ENCODE measurements at places on chromosomes 2 and 18.

DNA sequence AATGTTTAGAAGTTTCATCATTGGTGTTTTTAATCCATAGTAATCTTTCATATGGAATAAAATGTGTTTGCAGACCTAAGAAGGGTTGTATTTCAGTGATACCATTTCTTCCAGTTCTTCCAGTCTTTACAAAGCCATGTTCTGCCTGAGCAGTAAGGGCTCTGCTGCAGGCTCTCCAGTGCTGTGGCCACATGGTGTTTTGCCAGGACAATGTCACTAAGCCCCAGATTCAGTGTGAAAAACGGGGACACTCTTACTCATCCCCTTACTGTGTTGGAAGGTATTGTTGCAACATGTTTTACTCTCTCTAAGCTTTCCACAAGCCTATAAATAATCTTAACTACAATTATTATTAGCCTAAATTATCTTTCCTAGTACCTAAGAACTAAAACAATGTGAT is 481.4 kb upstream of the CDH7 start:
- no peaks in the 10 kb centered on the region for H3K4me1 ChIP-seq
- H3K27me3 ChIP-seq = no peaks in the 10 kb centered on the region
- H3K4me3 ChIP-seq = no peak overlapping the region

DNA sequence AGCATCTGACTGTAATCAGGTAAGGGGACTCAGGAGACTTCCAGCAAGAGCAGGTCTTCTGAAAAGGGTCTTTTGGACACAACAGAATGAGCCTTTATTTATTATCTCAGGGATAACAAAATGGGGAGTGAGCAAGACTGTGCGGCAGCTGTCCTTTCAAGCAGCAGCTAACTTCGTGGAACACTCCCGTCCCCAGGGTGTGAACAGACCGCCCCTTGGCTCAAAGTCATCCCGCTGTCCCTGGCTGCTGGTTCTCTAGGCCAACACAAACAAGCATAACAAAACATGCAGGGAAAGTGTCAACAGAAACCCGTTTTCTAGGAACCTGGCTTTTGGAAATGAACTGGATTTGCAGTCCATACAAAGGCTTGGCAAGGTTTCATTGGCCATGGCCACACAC is 787.9 kb upstream of the FANCL start:
- no peaks in the 10 kb centered on the region for H3K36me3 ChIP-seq
- no peak overlapping the region for H3K4me3 ChIP-seq
- no peak for DNase-seq
- H3K27me3 ChIP-seq = no peaks in the 10 kb centered on the region

DNA sequence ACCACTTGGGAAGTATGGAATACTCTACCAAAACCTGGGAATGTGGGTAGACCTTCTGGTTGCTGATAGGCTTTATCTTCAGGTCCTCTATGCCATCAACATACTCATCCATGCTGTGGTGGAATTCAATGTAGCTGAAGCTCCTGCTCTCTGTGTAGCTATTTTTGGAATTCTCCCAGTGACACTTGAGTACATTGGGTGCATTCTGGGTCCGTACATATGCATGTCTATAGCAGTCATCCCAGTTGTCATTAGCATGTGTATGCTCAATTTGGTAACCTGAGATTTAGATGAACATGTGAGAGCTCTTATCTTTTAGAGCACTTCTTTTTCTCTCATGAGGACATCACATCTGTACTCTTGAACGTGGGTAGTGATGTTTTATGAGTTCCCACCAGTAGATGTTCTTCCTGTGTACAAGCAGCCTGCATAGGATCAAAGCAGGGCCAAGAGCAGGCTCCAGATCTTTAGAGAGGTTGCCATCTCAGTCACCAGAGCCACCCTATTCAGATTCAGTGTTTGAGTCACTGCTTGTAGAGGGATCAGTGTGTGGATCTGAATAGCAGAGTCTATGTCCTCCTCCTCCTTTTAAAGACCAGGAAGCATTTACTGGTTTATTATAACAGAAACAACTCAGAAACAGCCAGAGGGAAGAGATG is 65.9 kb downstream of the MGAT5 start:
- H3K4me1 ChIP-seq = no peaks in the 10 kb centered on the region
- no peaks in the 10 kb centered on the region for H3K27me3 ChIP-seq
- H3K36me3 ChIP-seq = peaks cover 40% of the 10 kb centered on the region
- no peak overlapping the region for H3K27ac ChIP-seq
- no peak overlapping the region for H3K4me3 ChIP-seq

- H3K4me3 ChIP-seq = no peak overlapping the region
- H3K36me3 ChIP-seq = no peaks in the 10 kb centered on the region
- H3K27me3 ChIP-seq = no peaks in the 10 kb centered on the region
- no peak for DNase-seq
Measured at GRCh38 chr2:213157242-213157641, 5.8 kb upstream of the IKZF2 start.

GRCh38 chr2:47205576-47206141 is 50.6 kb upstream of the STPG4 start:
- DNase-seq = no peak
- no peak overlapping the region for H3K4me3 ChIP-seq
- no peak overlapping the region for H3K27ac ChIP-seq
- H3K4me1 ChIP-seq = peaks cover 10% of the 10 kb centered on the region
- peaks cover 7% of the 10 kb centered on the region for H3K27me3 ChIP-seq

GRCh38 chr18:13302040-13302439 is 83.5 kb downstream of the LDLRAD4 start:
- no peaks in the 10 kb centered on the region for H3K27me3 ChIP-seq
- DNase-seq = no peak
- H3K36me3 ChIP-seq = no peaks in the 10 kb centered on the region

- no peak overlapping the region for H3K27ac ChIP-seq
- no peaks in the 10 kb centered on the region for H3K4me1 ChIP-seq
- H3K27me3 ChIP-seq = no peaks in the 10 kb centered on the region
- no peak overlapping the region for H3K4me3 ChIP-seq
Measured at GRCh38 chr2:144659731-144660275, 139.9 kb upstream of the ZEB2 start.

- H3K4me1 ChIP-seq = no peaks in the 10 kb centered on the region
- DNase-seq = no peak
- no peaks in the 10 kb centered on the region for H3K36me3 ChIP-seq
- H3K4me3 ChIP-seq = no peak overlapping the region
Measured at GRCh38 chr2:100135415-100135814, 7.0 kb downstream of the AFF3 start.

DNA sequence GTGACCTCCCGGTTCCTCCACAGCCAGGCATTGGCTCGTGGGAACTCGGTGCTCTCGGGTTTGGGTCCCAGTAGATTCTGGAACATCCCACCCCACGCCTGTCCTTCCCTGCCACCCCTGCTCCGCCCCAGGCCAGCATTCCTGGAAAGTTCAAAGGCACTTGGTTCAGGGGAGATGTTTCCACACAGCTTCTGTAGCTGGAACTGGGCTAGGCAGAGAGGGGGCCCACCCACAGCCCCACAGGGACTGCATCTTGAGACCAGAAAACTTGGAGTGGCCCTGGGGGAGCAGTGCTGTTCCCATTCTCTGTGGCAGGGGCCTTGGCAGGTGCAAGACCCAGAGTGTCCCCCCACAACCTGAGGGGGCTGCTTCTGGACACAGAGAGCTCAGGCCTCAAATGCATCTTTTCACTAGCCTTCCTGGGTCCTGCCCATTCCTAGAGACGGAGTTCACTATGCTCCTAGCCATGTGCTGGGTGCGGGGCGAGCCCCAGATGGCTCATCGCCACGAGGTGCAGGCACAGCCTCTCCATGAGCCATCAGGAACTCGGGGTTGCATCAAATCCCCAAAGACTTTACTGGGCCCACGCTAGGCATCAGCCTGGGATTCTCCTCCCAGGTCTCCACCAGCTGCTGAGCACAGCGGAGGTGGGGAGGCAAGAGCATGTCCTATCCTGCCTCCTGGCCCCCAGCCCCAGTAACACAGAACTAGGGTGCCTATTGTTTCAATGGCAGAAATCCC is 68.7 kb downstream of the ZFP36L2 start:
- no peaks in the 10 kb centered on the region for H3K36me3 ChIP-seq
- DNase-seq = peak; percentile 48
- H3K27me3 ChIP-seq = no peaks in the 10 kb centered on the region
- peaks cover 90% of the 10 kb centered on the region for H3K4me1 ChIP-seq

DNA sequence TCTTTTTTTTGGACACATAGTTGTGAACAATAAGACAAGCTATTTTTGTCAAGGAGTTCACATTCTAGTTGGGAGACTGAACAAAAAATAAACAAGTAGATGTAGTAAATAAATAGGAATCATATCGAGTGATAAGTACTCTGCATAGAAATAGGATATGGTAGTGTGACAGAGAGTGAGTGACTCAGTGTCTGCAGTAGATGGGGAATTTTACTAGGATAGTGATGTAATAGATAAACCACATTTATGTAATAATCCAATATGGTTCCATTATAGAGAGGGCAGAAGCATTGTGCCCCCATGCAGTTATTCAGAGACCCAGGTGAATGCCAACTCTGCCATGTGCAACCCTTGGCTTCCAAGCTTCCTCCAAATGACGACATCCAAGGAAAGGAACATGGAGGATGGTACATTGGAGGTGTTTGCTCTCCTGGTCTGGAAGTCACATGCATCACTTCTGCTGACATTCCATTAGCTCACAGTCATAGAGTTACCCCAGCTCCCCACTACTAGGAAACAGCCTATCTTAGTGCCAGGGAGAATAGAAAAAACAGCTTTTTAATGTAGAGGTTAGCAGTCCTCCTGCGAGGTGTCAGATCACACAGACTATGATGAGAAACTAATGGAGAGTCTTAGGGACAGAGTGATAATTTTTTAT is 595.4 kb downstream of the NYAP2 start:
- H3K4me3 ChIP-seq = no peak overlapping the region
- DNase-seq = no peak
- H3K27me3 ChIP-seq = no peaks in the 10 kb centered on the region
- H3K4me1 ChIP-seq = no peaks in the 10 kb centered on the region

- peaks cover 43% of the 10 kb centered on the region for H3K36me3 ChIP-seq
- H3K4me1 ChIP-seq = no peaks in the 10 kb centered on the region
- H3K27me3 ChIP-seq = no peaks in the 10 kb centered on the region
- H3K27ac ChIP-seq = no peak overlapping the region
- no peak overlapping the region for H3K4me3 ChIP-seq
- DNase-seq = no peak
Measured at GRCh38 chr18:76406791-76407190, 88.3 kb downstream of the ZNF516 start.

DNA sequence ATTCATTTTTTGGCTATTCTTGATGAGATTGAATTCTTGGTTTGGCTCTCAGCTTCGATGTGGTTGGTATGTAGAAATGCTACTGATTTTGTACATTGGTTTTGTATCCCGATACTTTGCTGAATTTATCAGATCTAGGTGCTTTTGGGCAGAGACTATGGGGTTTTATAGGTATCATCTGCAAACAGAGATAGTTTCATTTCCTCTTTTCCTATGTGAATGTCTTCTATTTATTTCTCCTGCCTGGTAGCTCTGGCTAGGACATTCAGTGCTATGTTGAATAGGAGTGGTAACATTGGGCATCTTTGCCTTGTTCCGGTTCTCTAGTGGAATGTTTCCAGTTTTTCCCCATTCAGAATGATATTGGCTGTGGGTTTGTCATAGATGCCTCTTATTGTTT is 5.5 kb upstream of the TACR1 start:
- H3K27me3 ChIP-seq = peaks cover 10% of the 10 kb centered on the region
- no peak overlapping the region for H3K27ac ChIP-seq
- H3K4me1 ChIP-seq = peaks cover 8% of the 10 kb centered on the region
- no peaks in the 10 kb centered on the region for H3K36me3 ChIP-seq
- H3K4me3 ChIP-seq = no peak overlapping the region
- no peak for DNase-seq

GRCh38 chr2:20543469-20544152 is 96.7 kb downstream of the RHOB start:
- DNase-seq = no peak
- no peak overlapping the region for H3K27ac ChIP-seq
- H3K4me3 ChIP-seq = no peak overlapping the region
- peaks cover 38% of the 10 kb centered on the region for H3K4me1 ChIP-seq

DNA sequence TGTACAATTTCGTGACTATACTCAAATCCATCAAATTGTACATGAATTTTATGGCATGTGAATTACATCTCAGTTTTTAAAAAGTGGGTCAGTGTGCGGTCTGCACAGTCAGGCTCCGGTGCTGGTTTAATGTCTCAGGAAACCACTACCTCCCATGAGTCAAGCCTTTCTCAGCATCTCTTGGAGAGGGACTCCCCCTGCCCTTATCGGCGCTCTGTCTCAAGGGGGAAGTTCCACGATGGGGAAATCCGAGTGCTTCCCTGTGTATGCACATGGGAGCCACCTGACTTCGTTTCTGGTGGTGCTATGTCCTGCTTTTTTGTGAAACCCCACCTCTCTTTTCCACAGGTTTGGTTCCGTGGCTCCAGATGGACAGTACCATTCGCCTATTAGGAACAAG is 72.5 kb downstream of the ACOXL start:
- DNase-seq = no peak
- no peaks in the 10 kb centered on the region for H3K36me3 ChIP-seq
- H3K27me3 ChIP-seq = peaks cover 10% of the 10 kb centered on the region
- H3K27ac ChIP-seq = no peak overlapping the region
- no peaks in the 10 kb centered on the region for H3K4me1 ChIP-seq
- H3K4me3 ChIP-seq = no peak overlapping the region

DNA sequence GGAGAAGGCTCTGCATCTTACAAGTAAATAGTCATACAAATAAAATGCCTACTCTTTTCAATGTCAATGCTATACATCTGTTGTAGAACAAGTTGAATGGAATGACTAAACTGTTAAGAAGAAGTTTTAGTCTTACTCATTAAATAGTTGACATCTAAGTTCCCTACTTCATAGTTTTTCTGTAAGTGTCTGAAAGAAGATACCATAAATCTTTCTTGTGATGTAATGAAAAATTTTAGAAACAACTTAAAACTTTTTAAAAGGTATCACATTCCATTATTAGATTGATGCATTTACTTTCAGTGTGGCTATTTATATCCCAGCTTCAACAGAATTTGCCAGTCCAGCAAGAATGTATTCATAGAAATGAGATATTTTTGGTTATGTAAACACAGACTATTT is 185.2 kb upstream of the EPC2 start:
- peaks cover 12% of the 10 kb centered on the region for H3K4me1 ChIP-seq
- H3K27ac ChIP-seq = no peak overlapping the region
- no peaks in the 10 kb centered on the region for H3K27me3 ChIP-seq
- no peak for DNase-seq
- H3K4me3 ChIP-seq = no peak overlapping the region

DNA sequence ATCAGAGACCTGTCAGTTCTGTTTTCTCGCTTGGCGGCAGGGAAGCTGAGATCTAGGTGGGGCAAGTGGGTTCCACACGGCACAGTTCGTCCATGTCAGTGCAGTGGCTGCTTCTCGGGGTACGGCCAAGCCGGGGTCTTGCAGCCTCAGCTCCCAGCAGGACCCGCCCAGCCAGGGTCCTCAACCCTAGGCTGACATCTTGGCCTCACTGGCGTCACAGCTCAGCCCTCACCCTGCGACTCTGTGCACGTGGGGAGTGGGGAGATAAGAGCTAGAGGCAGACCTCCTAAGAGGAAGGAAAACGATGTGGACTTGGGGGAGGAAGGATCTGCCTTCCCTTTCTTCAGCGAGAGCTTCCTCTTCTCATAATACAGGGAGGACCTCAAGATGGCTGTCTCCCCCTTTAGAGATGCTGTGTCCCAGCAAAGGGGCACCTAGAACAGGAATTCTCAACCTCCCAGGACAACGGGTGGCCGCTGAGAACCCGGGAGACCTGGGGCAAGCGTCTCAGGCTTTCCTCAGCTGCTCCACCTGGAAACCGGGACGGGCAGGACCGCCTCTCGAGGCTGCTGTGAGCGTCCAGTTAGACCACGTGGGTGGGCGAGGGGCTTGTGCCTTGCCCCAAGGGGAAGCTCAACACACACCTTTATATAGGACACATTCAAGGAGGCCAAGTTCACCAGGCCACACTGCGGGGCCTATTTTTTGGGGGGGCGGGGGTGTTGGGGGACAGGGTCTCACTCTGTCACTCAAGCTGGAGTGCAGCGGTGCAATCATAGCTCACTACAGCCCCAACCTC is 23.5 kb upstream of the KLF11 start:
- H3K4me1 ChIP-seq = peaks cover 32% of the 10 kb centered on the region
- DNase-seq = no peak
- peaks cover 11% of the 10 kb centered on the region for H3K27me3 ChIP-seq
- H3K27ac ChIP-seq = no peak overlapping the region
- H3K36me3 ChIP-seq = no peaks in the 10 kb centered on the region
- no peak overlapping the region for H3K4me3 ChIP-seq
